ENCODE measurements at places on chromosomes 7 and 10.

GRCh38 chr7:133299676-133300075 lies 46.8 kb downstream of the EXOC4 start:
- no peak for DNase-seq

DNA sequence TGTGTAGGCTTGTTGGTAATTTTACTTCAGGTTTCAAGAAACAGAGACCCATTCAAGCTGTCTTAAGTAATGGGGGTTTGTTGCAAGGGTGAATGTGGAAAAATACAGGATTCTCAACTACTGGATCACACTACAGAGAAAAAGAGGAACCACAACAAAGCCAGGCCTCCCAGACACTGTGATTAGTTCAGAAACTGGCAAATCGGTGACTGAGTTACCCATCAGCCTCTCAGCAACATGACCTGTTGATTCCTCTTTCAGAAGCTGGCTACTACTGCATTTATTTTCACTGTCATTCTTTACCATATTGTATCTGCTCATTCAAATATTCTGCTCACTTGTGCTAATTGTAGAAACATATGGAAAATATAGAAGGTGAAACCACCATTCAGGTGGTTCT lies 16.0 kb downstream of the CCDC71L start:
- DNase-seq, result no peak

DNA sequence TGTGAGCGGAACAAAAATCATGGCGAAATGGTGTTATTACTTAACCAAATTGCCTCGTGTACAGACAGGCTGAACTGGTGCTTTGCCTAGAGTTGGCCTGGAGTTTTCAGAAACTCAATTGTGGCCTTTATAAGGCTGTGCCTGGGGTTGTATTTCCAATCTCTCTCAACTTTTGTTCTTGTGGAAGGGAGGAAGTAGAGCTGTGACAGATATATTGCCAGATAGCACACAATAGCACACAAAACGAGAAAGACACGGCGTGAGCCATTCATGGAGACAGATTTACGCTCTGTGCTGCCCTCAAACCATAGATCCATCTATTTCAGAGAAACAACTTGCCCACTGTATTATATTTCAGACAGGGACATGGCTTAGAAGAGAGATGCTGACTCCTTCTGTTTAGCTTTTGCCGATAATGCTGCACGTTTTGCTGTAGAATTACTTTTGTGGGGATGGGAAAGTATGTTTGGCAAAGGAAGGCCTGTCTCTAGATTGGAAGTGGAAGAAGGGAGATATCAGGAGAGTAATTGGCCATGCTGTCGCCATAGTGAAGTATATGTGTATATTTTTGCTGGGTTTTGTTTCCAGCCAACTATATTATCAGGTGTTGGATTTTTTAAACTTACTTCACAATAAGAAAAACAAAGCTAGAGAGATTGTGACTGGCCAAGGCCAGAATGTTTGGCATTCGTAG lies 80.4 kb downstream of the AUTS2 start:
- DNase-seq, result peak; percentile 76

GRCh38 chr7:151312356-151312755 lies 29.3 kb upstream of the NUB1 start:
- DNase-seq, result no peak

DNA sequence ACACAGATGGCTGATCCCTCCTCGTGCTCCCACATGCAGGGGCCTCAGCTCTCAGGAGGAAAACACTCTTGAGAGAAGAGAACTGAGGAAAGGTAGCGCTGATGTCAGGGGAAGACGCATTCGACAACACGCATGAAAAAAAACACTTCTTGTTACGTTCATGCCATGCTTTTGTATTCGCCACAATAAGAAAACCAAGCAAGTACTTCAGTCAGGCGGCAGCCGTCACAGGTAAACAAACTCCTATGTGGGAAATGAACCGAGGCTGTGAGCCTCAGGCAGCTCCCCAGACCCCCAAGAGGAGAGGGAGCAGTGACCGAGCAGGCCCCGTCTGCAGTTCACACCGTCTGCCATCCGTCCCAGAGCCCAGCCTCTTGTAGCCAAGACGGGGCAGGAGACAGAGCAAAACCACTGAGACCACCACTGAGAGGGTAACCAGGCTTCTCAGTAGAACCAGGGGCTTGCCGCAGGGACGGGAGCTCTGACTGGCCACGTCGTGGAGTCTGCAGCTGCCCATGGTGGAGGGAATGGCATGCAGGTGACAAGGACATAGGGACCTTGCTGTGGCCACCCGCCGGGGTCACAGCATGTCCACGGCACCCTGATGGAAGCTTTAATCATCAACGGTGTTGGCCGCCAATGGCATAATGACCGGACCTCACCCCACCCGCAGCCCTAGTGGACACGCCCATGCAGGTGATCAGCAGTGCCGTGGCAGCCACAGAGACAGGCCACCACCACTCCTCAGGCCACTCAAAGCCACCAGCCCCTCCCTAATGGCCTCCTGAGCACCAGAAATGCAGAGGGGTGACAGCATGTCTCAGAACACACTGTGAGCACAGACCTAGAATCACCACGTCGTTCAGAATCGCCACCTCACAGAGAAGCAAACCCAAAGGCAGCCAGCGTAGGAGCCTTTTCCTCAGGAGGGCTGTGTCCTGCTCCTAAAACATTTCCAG lies 304.3 kb downstream of the PTPRN2 start:
- no peak for DNase-seq

- DNase-seq, result no peak
Observed at GRCh38 chr10:129917936-129918335, 46.1 kb downstream of the EBF3 start.

DNA sequence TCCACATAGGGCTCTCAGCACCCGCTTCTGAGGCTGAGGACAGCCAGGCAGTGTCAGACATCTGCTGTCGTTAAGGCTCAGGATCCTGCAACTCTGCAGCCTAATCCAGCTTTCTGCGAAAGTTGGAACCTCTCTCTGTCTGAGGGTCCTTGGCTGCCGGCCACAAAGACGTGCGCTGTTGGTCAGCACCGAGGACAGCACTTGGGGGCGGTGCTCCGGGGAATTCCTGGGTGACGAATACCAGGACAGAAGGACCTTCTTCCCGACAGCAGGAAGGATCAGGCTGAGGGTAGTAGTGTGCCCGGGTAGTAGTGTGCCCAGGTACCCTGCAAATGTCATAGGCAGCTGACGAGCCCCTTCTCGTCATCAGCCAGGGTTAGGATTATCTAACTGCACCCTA lies 16.0 kb upstream of the RASGEF1A start:
- peak; percentile 59 for DNase-seq

DNA sequence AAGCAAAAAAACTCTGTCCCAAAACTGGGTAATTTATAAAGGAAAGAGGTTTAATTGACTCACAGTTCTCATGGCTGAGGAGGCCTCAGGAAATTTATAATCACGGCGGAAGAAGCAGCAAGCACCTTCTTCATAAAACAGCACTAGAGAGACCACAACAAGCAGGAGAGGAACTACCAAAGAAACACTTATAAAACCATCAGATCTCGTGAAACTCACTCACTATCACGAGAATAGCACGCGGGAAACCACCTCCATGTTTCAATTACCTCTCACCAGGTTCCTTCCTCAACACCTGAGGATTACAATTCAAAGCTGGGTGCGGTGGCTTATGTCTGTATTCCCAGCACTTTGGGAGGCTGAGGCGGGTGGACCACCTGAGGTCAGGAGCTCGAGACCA lies 48.5 kb downstream of the PDIA4 start:
- no peak for DNase-seq

DNA sequence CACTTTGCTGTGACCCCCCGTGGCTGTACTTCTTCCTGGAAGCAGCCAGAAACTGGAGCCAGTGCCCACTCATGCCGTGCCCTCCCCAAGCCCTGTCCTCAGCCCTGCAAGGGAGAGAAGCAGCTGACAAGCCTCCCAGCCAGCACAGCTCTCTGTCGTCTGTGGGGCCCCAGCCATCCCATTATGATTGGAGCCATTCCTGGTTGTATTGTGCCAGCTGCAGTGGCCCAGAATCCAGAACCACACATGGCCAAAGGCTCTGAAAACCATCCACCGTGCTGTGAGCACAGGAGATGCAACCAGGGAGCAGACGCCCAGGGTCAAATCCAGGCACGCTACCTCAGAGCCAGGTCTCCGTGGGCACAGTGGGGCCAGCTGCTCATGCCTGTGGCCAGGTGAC lies 18.7 kb downstream of the GRID2IP start:
- DNase-seq, result no peak

DNA sequence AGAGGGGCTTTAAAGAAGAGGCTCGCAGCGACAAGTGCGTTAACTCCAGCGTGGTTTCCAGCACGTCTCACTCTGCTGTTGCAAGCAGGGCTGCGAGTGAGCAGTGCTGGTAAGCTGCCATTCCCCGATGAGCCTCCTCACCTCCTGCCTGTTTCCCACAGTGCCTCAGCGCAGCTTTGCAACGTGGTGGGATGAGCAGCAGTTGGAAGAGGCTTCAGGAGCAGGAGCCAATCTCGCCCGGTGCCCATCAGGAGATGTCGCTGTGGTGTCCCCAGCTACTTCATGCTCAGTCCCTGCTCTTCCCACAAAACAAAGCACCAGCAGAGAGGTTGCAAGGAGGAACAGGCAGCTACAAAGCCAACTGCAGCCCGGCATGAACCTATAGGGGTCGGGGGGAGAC lies 2.4 kb upstream of the ADARB2 start:
- DNase-seq, result no peak

- no peak for DNase-seq
Observed at GRCh38 chr7:87000344-87000743, 59.1 kb downstream of the ELAPOR2 start.

DNA sequence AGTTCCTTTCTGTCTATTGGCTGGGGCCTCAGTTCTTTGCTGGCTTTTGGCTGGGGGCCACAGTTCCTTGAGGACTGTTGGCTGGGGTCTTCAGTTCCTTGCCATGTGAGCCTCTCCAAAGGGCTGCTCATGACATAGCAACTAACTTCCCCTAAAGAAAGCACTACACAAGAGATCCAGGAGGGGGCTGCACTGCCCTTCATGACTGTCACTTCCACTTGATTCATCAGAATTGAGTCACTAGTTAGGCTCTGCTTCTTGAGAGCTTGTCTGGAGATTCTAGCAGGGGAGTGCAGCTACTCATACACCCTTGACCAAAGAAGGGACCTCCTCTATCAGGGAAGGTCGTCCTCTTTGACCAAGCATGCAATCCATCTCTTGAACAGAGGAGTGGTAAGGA lies 38.0 kb upstream of the MKX start:
- DNase-seq, result no peak

- DNase-seq, result no peak
Observed at GRCh38 chr7:141268614-141269013, 194.8 kb downstream of the TMEM178B start.

GRCh38 chr10:21217107-21217506 lies 308.4 kb downstream of the SKIDA1 start:
- DNase-seq, result no peak

GRCh38 chr10:65891073-65891981 lies 1034.5 kb upstream of the LRRTM3 start:
- no peak for DNase-seq

GRCh38 chr10:51700228-51700817 lies 928 bp upstream of the CSTF2T start:
- DNase-seq, result peak; percentile 79

DNA sequence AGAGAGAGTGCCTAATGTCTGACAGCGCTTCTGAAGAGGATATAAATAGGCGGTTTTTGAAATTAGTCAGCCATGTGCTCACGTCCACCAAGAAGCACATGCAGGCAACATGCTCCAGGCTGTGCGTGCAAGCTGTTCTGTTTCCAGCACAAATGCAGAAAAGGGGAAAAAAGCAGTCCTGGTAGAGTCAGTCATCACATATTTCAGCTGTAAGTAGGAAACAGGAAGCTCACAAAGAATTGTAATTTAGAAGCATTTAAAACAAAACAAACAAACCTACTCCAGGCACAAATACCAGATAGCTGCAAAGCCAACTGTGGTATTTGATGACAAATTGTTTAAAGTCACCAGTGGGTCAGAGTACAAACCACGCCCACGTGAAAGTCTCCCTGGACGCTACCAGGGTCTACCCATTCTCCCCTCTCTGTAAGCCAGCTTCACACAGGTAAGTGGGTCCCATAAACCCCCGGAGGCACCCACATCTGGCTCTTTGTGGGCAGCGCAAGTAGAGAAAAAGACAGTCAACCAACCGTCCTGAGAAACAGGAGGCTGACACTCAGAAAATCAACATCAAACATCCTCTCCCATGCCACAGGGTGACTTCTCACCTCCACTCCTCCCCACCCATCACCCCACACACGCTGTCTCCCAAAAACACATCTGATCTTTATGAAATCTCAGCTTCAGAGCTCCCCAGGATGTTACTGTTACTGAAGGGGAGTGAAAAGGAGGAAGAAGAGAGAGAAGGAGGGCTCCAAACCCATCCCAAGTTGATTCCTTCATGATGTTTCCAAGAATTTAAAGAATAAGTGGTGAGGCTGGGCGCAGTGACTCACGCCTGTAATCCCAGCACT lies 186.4 kb downstream of the FAM107B start:
- DNase-seq, result peak; percentile 34

All from kidney (tissue), 22 donors.